ENCODE measurements at places on chromosomes 7 and 10. TPM values are rescaled to one million over a fixed set of nuclear protein-coding genes. Genes with fewer than 3 reads are reported as not detected.

GRCh38 chr7:41711283-41712064 is 8.6 kb upstream of the INHBA start:
- H3K27ac ChIP-seq = no peak overlapping the region
- H3K36me3 ChIP-seq = no peaks in the 10 kb centered on the region
- peak; percentile 60 for DNase-seq
- H3K4me1 ChIP-seq = no peaks in the 10 kb centered on the region

MBL2 gene
- 1.1 TPM for total RNA-seq

- H3K36me3 ChIP-seq = no peaks in the 10 kb centered on the region
- peak; percentile 17 for DNase-seq
- H3K4me3 ChIP-seq = no peak overlapping the region
- H3K27me3 ChIP-seq = peaks cover 4% of the 10 kb centered on the region
These were observed 34.6 kb upstream of the BTRC start for GRCh38 chr10:101319241-101319915.

GRCh38 chr7:106069471-106070200 is 42.5 kb downstream of the SYPL1 start:
- H3K27me3 ChIP-seq = no peaks in the 10 kb centered on the region
- peaks cover 36% of the 10 kb centered on the region for H3K4me1 ChIP-seq
- no peak for DNase-seq
- no peak overlapping the region for H3K4me3 ChIP-seq
- H3K27ac ChIP-seq = no peak overlapping the region

DNA sequence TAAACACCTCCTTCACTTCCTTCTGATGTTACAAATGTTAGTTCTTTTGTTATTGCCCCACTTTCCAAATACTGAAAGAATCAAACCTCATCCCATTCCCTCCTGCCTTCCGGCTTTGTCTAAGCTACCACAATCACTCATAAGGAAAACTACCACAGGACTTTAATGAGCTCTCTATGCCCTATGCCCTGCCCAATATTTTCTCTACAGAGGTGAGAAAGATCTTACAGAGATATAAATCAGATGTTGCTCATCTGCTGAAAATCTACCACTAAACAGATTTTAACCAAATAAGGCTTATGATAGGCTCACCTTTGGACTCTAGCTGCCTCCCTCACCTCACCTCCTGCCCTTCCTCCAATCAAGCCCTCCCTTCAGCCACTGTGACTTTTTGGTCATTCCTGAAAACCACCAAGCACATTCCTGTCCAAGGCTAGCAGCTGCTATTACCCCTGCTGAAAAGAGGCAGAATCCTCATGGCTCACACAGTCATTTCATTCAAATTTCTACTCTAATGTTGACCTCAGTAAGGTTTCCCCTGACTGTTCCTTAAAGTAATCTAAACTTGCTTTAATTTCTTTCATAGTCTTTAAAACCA is 7.7 kb downstream of the ZNF33B start:
- no peaks in the 10 kb centered on the region for H3K27me3 ChIP-seq
- H3K4me1 ChIP-seq = no peaks in the 10 kb centered on the region
- H3K4me3 ChIP-seq = no peak overlapping the region
- DNase-seq = no peak
- H3K27ac ChIP-seq = no peak overlapping the region

GRCh38 chr7:71982851-71983250 is 429.3 kb downstream of the CALN1 start:
- no peak overlapping the region for H3K4me3 ChIP-seq
- H3K36me3 ChIP-seq = no peaks in the 10 kb centered on the region
- H3K4me1 ChIP-seq = no peaks in the 10 kb centered on the region
- H3K27ac ChIP-seq = no peak overlapping the region
- H3K27me3 ChIP-seq = no peaks in the 10 kb centered on the region

DNA sequence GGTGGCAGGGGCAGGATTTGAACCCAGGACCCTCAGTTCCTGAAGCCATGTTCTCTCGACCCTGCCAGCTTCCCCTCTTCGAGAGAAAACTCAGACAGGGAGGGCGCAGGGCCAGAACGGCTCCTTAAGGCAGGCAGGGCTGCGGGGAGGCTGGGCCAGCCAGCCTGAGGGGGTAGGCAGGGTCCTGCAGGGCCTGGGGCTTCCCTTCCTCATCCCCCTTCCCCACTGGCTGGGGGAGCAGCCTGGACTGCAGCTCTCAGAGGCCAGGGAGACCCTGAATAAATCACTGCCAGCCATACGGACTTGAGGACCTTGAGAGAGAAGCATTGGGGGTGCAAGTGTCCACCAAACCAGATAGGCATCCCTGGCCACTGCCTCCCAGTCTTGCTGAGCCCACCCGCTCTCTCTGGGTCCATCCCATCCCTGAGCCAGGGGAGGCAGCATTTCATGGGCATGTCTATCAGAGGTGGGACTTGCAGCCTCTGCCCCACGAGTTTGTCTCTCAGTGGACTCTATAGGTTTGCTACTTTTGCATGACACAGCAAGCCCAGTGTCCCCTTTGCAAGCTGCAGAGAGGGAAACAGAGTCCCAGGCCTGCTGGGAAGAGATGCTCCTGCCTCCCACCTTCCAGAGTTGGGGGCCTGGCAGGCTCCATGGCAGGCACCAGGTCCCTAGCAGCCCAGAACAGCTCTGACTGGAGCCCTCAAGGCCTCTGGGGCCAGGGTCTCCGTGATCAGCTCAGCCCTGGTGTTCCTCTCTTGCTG is 70.9 kb downstream of the MYL10 start:
- no peaks in the 10 kb centered on the region for H3K27me3 ChIP-seq
- H3K4me3 ChIP-seq = no peak overlapping the region
- DNase-seq = no peak
- H3K27ac ChIP-seq = no peak overlapping the region
- H3K36me3 ChIP-seq = no peaks in the 10 kb centered on the region

DNA sequence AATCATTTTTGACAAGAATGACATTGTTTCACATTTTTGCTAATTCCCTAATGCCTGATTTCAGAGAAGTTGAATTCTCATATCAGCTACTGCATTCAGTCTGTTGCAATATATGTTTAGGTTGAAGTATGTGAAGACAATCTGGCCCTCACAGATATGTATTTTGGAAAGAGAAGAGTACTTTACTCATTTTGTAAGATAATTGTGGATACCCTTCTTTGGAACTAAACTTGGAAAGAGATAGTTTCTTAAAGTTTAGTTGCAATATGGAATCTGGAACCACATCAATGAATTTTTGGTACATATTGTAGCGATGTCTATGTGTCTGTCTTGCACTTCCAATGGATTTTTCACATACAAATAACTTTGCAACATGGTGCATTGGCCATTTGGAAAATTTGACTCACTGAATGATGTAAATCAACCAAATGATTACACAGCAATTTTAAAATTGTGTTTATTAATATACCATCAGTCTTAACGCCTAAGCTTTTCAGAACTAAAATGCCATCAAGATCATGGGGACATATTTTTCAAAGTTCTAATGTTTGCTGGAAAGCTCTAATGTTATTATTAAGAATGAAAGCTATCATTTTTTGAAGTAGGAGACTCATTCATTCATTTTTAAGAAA is 39.3 kb upstream of the TMEM26 start:
- H3K27me3 ChIP-seq = no peaks in the 10 kb centered on the region
- no peak for DNase-seq
- no peak overlapping the region for H3K27ac ChIP-seq
- H3K4me3 ChIP-seq = no peak overlapping the region

DNA sequence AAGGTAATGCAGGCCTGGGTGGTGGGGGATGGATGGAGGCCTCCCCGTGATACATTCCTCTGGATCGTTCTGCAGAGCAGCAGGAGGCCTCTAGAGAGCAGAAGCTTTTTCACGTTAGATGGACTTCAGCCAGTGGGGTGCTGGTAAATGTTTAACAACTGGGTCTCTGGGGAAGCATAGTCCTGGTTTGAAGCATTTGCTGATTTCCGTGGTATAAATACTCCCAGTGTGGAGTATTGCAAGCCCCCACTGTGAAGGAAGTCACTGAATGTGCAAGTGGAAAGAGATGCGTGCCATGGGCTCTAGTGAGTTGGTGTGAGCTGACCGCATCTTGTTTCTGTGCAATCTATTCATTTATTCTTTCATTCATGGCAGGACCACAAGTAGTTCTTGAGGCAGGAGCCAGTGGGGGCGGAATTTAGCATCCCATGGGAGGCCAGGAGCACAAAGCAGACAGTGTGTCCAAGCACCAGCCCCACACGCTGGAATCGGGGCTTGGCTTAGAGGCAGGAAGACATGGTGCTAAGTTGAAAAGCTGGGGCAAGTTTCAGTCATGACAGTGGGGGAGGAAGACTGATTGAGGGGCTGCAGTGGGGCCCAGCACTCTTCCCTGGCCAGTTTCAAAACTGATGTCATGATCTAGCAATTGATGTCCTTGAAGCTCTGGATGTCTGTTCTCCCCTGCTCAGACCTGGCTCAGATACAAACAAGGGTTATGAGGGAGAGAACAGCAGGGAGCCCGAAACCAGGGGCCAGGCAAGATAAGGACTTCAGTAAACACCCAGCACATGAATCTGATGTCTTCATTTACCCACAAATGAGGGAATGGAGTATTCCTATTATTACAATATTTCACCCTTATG is 280.9 kb upstream of the LYZL1 start:
- no peaks in the 10 kb centered on the region for H3K36me3 ChIP-seq
- H3K27ac ChIP-seq = peak overlapping the region; percentile 50
- peak; percentile 58 for DNase-seq
- H3K4me3 ChIP-seq = no peak overlapping the region

DNA sequence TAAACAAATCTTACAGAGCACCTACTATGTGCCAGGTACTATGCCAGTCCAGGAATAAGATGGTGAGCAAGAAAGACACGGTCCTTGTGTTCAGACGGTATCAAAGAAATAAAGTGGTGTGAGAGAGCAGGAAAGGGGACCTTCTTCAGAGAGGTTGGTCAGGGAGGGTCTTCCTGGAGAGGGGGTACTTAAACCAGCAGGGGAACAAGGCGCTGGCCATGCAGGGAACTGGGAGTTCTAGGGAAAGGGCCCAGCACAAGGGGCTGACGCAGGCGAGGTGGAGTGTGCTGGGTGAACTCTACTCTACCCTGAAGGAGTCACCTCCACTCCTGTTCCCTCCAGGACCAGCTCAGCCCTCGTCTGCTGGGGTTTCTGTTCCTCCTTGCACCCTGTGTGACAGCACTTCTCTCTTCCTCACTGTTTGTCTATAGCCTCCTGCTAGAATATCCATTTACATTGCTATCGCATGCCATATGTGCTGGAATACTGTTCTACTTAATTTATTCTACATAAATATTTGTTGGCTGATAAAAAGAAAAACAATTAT is 73.5 kb downstream of the AOAH start:
- H3K4me1 ChIP-seq = peaks cover 6% of the 10 kb centered on the region
- no peak for DNase-seq
- H3K27ac ChIP-seq = no peak overlapping the region
- H3K36me3 ChIP-seq = no peaks in the 10 kb centered on the region
- no peaks in the 10 kb centered on the region for H3K27me3 ChIP-seq

GRCh38 chr10:129892548-129893052 is 71.5 kb downstream of the EBF3 start:
- no peaks in the 10 kb centered on the region for H3K4me1 ChIP-seq
- no peak overlapping the region for H3K27ac ChIP-seq
- H3K27me3 ChIP-seq = peaks cover 4% of the 10 kb centered on the region
- no peak for DNase-seq

DNA sequence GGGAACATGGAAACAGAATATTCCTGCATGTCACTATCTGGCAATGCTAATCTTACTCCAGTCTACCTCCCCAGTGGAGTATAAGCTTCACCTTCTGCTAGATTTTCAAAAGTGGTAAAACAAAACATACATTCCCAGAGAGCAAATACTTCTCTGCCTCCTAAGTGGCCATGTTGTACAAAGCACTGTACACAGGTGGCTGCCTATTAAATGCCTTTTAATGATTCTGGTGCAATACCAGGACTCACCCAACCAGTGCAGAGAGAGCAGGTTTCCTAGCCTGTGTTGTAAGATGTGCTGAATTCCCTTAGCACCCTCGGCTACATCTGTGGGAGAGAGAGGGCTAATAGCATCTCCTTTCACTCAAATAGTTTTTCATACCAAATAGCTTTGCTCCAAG is 684.3 kb upstream of the NRP1 start:
- H3K27me3 ChIP-seq = no peaks in the 10 kb centered on the region
- no peaks in the 10 kb centered on the region for H3K4me1 ChIP-seq
- no peaks in the 10 kb centered on the region for H3K36me3 ChIP-seq
- DNase-seq = no peak
- no peak overlapping the region for H3K4me3 ChIP-seq

DNA sequence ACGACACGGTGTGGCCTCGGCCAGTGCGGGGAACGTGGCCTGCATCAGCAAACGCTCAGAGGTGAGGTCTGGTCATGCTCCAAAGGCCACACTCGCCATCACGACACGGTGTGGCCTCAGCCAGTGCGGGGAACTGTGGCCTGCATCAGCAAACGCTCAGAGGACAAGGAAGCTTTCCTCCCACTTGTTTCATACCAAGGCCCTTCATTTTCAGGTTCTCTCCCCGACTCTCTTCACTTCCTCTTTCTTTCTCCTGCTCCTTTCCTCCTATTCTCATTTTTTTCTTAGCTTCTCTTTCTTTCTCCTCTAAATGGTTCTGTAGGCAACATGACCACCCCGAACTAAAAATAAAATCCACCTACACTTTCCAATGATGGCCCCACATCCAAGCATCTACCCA is 384.4 kb upstream of the SHH start:
- DNase-seq = no peak
- H3K36me3 ChIP-seq = no peaks in the 10 kb centered on the region
- no peak overlapping the region for H3K4me3 ChIP-seq
- no peaks in the 10 kb centered on the region for H3K27me3 ChIP-seq
- H3K27ac ChIP-seq = no peak overlapping the region

- DNase-seq = no peak
- H3K4me1 ChIP-seq = peaks cover 8% of the 10 kb centered on the region
- H3K27ac ChIP-seq = no peak overlapping the region
- no peaks in the 10 kb centered on the region for H3K27me3 ChIP-seq
- no peaks in the 10 kb centered on the region for H3K36me3 ChIP-seq
- no peak overlapping the region for H3K4me3 ChIP-seq
These were observed 159.3 kb downstream of the ELMO1 start for GRCh38 chr7:37289367-37289766.

DNA sequence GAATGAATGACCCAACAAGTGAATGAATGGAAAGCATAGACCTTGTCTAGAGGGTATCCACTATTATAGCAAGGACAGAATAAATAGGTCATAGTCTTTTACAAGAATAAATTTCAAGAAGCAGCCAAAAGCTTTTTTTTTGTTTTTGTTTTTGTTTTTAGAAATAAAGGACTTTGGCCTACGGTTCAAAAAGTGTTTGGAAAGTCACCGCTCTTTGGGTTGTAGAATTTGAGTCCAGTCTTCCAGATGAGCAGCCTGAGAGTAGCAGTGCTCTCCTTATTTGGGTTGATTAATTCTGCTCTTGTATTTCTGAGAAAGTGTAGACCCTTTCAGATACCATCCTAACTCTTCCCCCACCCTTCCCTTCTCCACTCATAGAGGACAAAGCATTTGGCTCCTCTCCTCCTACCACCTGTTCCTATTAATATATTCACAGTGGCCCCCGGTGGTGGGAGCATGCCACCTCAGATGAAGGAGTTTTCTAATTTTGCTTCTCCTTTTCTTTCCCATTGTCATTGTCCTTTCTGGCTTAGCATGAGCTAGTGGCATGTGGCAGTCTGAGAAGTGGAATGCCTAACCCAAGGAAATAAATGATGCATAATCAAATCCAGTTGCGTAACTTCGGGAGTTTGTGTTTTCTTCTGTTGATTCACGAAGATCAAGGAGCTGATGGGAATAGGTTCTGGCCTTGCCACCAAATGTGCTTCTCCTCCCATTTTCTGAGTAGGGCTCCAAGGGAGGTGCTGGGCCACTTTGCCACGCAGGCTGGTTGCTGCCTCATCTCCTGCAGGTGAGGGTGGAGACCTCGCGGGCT is 114.7 kb downstream of the CHN2 start:
- no peaks in the 10 kb centered on the region for H3K4me1 ChIP-seq
- no peaks in the 10 kb centered on the region for H3K27me3 ChIP-seq
- no peak overlapping the region for H3K4me3 ChIP-seq

GRCh38 chr10:124012991-124013390 is 80.4 kb downstream of the CHST15 start:
- no peak for DNase-seq
- no peaks in the 10 kb centered on the region for H3K27me3 ChIP-seq
- no peak overlapping the region for H3K4me3 ChIP-seq
- H3K4me1 ChIP-seq = no peaks in the 10 kb centered on the region
- no peaks in the 10 kb centered on the region for H3K36me3 ChIP-seq
